ENCODE measurements at places on chromosomes 1 and 21. TPM values are rescaled to one million over a fixed set of nuclear protein-coding genes. Genes with fewer than 3 reads are reported as not detected.

DNA sequence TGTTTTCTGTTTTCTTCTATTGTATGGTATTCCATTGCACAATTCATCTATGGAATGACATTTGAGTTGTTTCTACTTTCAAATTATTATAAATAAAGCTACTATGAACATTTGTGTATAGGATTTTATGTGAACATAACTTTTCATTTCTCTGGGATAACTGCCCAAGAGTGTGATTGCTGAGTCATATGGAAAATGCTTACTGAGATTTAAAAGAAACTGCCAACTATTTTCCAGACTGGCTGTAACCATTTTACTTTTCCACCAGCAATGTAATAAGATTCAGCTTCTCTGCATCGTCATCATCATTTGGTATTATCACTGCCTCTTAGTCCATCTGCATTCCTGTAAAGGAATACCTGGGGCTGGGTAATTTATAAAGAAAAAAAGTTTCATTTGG lies 779.6 kb upstream of the PRMT6 start:
- H3K36me3 ChIP-seq, result no peaks in the 10 kb centered on the region
- no peaks in the 10 kb centered on the region for H3K4me1 ChIP-seq
- H3K27me3 ChIP-seq, result no peaks in the 10 kb centered on the region
- H3K4me3 ChIP-seq, result no peak overlapping the region
- no peak overlapping the region for H3K27ac ChIP-seq

- peaks cover 26% of the 10 kb centered on the region for H3K4me1 ChIP-seq
- H3K27me3 ChIP-seq, result peaks cover 10% of the 10 kb centered on the region
- H3K36me3 ChIP-seq, result peaks cover 6% of the 10 kb centered on the region
- peak within 1 kb of the TSS; percentile 32 for H3K4me3 ChIP-seq
- no peak within 1 kb of the TSS for H3K27ac ChIP-seq
Measured at GRCh38 chr1:228416217-228416933, at the start of gene TRIM17. Gene TRIM17 (minus strand): TSS chr1:228416861. CDS start chr1:228415072, 1,789 bp downstream.

GRCh38 chr1:23480187-23481025 lies 3.6 kb downstream of the ASAP3 start:
- H3K27ac ChIP-seq, result no peak overlapping the region
- H3K4me3 ChIP-seq, result no peak overlapping the region
- peaks cover 28% of the 10 kb centered on the region for H3K4me1 ChIP-seq
- DNase-seq, result no peak
- H3K27me3 ChIP-seq, result no peaks in the 10 kb centered on the region
- no peaks in the 10 kb centered on the region for H3K36me3 ChIP-seq

CD53 gene
- total RNA-seq, result not detected

DNA sequence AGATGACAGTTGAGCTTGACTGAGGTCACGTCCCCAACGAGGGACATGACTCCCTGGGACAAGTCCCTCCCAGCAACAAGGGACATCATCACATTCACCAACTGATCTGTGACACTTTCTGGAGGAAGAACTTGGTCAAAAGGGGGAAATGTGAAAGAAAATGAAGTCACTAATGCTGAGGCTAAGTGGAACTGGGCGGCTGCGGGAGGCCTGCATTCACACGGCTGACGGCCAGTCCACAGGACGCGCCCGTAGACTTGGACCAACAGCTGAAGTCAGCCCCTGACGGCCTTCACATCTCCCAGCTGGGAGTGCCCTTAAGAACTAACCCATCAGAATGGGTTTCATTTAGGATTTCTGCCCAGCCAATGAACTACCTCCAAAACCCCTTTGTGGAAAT lies 26.6 kb downstream of the POFUT2 start:
- H3K4me1 ChIP-seq, result no peaks in the 10 kb centered on the region

- no peak for DNase-seq
- H3K27me3 ChIP-seq, result peaks cover 3% of the 10 kb centered on the region
- H3K27ac ChIP-seq, result no peak overlapping the region
- no peaks in the 10 kb centered on the region for H3K4me1 ChIP-seq
- no peaks in the 10 kb centered on the region for H3K36me3 ChIP-seq
Measured at GRCh38 chr21:31636874-31637273, 22.6 kb upstream of the SOD1 start.

DNA sequence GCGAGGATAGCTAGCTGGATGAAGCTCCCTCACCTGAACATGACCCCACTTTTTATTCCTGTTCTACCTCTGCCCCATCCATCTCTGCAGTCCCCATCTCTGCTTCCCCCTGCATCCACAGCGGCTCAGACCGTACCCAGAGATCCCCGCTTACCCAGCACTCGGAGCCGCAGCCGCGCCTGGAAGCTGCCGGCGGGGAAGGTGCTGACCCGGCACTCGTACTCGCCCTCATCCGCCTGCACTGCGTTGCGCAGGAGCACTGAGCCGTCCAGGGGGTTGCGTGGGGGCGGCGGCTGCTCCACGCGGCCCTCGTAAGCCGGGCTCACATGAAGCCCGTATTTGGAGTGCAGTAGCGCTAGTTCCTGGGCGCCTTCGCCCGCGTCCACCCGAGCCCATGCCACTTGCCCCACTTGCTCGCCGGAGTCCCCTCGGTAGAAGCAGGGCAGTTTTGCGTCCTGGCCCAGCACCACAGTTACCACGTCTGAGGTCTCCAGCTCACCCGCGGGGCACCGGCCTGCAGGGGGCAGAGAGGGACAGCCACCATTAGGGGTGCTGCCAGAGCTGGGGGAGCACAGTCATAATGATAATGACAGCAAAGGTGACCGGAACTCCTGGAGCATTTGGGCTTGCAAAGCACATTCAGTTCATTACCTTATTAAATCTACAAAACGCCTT lies 9.8 kb downstream of the NECTIN4 start:
- H3K36me3 ChIP-seq, result no peaks in the 10 kb centered on the region
- H3K27me3 ChIP-seq, result no peaks in the 10 kb centered on the region
- DNase-seq, result no peak
- H3K4me1 ChIP-seq, result peaks cover 48% of the 10 kb centered on the region

MAP10 gene
- 0.07 TPM for total RNA-seq
